ENCODE measurements at places on chromosomes 12 and 14. TPM values are rescaled to one million over a fixed set of nuclear protein-coding genes. Genes with fewer than 3 reads are reported as not detected.

DNA sequence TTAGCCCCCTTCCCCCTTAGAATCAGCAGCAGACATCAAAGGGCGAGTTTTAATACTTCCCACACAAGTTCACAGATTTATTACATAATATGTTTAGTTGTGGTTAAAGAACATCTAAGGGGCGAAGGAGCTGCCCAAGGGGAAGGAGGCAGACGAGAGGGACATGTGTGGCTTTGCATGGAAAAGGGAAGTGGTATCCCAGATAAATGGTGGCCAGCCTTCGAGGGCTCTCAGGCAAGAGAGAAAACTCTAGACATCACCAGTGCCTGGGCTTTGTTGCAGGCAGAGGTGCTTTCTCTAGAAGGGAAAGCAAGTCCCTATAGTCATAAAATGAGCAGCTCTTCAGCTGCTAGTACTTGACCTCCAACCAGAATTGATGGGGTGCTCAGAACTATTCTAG, 121.2 kb downstream of the CACNA1C start:
- H3K27me3 ChIP-seq: no peaks in the 10 kb centered on the region
- no peak for DNase-seq
- H3K27ac ChIP-seq: no peak overlapping the region

DNA sequence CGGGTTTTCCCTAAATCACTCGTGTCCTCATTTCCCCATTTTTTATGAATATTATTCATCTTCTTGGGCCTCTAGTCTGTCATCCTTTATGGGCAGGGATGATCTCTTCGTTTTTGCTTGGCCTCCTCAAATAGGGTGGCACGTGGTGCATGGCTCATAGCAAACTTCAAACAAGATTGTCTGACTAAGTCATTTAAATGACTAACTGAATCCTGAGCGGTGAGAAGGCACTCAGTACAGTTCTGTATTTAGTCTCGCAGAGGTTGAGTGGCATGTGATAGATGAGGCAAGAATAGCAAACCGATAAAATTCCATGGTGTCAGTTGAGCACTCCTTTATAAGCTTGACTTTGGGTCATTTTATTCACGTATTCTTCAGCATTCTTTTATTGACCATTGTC, 5.7 kb upstream of the JDP2 start:
- H3K4me3 ChIP-seq: no peak overlapping the region
- peaks cover 40% of the 10 kb centered on the region for H3K4me1 ChIP-seq
- peak overlapping the region; percentile 94 for H3K27ac ChIP-seq
- H3K36me3 ChIP-seq: no peaks in the 10 kb centered on the region
- no peaks in the 10 kb centered on the region for H3K27me3 ChIP-seq

DNA sequence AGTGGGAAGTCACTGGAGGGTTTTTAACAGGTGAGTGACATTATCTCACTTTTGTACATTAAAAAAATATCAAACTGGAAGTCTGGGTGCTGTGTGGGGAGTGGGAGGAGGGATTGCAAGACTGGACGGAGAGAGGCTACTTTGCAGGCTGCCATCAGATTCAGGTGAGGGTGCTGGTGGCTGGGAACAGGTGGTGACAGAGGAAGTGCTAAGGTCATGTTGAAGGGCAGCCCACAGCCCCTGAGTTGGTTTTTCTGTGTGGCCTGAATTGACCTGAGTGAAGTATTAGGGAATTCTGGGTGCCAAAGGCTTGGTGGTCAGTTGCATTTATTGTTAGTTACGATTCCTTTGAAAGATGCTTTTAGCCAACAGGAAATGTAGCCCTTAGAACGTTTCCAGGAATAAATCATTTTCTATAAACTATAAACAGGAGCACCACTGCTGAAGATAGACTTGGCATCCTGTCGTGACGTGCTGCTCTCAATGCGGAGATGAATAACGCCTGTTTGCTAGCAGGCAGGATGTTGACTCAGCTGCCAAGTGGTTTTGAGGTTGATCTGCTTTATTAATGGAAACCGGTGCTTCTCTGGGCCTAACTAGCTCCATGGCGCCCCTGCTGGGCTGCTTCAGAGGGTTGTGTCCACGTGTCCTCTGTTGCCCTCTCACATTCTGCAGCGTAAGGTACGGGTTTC, 707.5 kb upstream of the TMEM132C start:
- no peaks in the 10 kb centered on the region for H3K4me1 ChIP-seq
- no peaks in the 10 kb centered on the region for H3K27me3 ChIP-seq
- DNase-seq: no peak
- H3K4me3 ChIP-seq: no peak overlapping the region

DNA sequence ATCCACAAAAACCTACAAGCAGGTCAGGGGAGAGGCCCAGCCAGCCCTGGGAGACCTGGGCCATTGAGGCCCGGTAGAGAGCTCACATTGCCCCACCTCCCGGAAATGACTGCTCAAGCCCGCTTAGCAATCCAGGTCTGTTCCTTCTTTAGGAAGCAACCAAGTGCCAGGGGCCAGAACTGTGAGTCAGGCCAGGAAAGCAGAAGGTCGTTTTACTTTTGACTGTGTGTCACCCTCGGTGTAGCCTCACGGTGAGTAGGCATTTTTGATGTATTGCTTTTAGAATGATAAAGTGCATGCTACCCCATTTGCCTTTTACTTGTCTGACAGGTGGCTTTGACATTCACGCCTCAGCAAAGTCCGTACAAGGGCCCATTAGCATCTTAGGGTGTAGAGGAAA, 25.4 kb upstream of the PWP1 start:
- H3K36me3 ChIP-seq: no peaks in the 10 kb centered on the region
- no peak overlapping the region for H3K27ac ChIP-seq
- H3K4me3 ChIP-seq: no peak overlapping the region
- DNase-seq: no peak

- H3K4me1 ChIP-seq: no peaks in the 10 kb centered on the region
- no peak for DNase-seq
- H3K27ac ChIP-seq: no peak overlapping the region
- H3K27me3 ChIP-seq: no peaks in the 10 kb centered on the region
- H3K4me3 ChIP-seq: no peak overlapping the region
- no peaks in the 10 kb centered on the region for H3K36me3 ChIP-seq
Observed at GRCh38 chr14:96470331-96470730, 31.9 kb upstream of the PAPOLA start.

DNA sequence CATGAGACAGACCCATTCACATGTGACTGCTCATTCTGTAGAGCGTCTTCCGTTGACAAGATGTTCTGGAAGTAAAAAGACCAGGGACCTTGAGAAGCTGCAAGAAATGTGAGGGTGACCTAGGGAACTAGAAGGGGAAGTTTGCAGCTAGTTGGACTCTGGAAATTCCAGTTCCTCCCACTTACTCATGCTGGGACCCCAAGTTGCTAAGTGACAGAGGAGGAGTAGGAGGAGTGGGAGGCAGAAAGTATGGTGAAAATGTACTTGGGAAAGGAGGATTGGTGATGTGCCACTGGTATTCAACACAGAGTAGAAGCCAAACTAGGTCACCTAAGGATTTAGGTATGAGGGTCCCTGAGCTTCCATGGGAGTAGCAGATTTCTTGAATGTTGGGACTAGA, 132.4 kb downstream of the KCNA5 start:
- no peak overlapping the region for H3K4me3 ChIP-seq
- H3K27ac ChIP-seq: no peak overlapping the region
- no peaks in the 10 kb centered on the region for H3K4me1 ChIP-seq
- no peaks in the 10 kb centered on the region for H3K36me3 ChIP-seq

DNA sequence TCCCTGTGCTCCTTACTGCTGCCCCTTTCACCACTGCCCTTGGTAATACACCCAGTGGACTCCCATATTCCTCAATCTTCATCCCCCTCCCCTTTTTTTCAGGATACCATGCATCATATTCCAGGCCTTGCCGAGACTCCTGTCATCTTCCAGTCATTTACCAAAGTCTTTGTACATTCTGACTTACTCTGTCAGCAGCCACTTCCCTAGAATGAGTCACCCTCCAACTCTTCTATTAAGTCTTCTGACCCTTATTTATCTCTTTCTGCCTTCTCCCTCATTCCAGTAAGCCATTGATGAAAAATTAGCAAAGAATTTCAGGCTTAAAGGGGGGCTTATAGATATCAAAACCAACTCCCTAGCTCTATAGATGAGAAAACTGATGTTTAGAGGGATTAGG, 128.0 kb downstream of the STXBP6 start:
- no peaks in the 10 kb centered on the region for H3K4me1 ChIP-seq
- H3K27me3 ChIP-seq: no peaks in the 10 kb centered on the region
- H3K4me3 ChIP-seq: no peak overlapping the region

DNA sequence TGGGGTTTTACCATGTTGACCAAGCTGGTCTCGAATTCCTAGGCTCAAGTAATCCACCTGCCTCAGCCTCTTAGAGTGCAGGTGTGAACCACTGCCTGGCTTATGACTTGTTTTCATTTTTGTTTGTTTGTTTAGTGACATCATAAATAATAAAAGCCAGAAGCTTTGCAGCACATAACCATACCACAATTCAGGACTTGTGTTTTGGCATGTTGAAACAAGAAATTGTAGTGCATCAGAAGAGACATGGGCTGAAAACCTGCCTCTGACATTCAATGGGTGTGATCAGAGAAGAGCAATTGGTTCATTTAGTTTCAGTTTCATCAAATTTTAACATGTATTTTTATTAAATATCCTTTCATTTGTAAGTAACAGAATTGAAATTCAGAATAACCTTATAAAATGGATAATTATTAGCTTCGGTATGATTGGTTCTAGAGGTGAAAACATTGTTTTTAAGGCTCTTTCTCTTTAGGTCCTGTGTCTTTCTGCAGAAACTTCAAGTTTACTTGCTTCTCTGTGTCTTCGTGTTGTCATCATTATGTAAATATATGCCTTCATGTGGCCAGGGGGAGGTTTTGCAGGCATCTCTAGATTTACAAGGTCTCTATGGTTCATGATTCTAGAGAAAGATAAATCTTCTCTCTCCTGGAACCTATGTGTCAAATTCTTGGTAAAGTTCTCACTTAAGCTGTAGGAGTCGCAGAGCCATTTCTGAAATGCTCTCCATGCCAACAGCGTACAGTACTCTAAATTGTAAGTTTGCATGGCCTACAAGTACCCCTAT, 312.0 kb downstream of the KCNC2 start:
- no peak for DNase-seq

DNA sequence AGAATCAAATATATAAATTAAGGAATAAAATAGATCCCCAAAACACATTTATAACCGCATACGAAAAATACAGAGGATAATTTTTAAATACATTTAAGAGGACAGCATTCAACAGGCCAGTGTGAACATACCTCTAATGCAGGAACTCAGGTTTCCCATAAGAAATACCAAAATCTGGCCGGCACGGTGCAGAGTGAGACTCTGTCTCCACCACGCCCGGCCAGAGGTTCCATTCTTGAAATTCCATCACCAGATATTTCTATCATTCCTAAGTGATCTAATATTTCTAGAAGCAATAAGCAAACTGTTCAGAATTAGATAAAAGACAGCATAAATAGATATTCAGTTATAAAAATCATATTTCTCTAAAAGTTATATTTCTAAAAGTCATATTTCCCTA, 30.2 kb upstream of the OASL start:
- no peak overlapping the region for H3K4me3 ChIP-seq
- H3K27me3 ChIP-seq: no peaks in the 10 kb centered on the region
- H3K36me3 ChIP-seq: no peaks in the 10 kb centered on the region
- no peaks in the 10 kb centered on the region for H3K4me1 ChIP-seq

DNA sequence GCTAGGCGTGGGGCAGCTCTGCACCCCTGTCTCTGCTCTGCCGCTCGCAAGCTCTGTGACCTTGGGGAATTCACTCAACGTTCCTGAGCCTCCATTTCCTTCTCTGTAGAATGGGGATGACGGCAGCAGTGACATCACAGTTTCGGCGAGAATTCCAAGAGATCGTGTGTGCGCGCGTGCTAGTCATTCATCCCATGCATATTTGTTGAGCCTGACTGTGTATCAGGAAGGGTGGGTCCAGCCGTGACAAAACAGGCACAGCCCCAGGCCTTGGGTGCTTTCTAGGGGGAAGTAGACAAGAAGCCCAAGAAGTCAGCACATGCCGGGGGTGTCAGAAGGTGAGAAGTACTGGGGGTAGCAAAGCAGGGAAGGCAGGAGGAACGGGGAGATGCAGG, 145.6 kb upstream of the NCOR2 start:
- H3K27me3 ChIP-seq: no peaks in the 10 kb centered on the region
- H3K4me1 ChIP-seq: peaks cover 12% of the 10 kb centered on the region
- DNase-seq: peak; percentile 91
- peak overlapping the region; percentile 70 for H3K27ac ChIP-seq
- peak overlapping the region; percentile 35 for H3K4me3 ChIP-seq

DNA sequence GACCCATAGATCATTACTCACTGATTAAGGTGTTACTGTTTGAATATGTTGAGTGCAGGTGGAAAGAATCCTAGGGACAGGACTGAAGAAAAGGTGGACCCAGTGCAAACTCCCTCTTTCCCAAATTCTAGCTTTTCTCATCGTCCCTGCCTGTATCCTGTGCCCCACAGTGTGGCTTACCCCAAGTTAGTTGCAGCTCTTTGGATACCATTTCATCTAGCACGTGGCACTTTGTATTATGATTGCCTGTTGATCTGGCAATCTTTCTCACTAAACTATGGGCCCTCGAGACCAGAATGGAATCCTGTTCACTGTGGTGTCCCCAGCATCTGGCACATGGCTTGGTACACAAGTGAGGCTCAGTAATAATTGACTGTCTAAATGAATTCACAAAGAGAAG, 66.5 kb downstream of the ELK3 start:
- H3K27me3 ChIP-seq: no peaks in the 10 kb centered on the region
- H3K4me1 ChIP-seq: no peaks in the 10 kb centered on the region
- no peak for DNase-seq

GRCh38 chr14:32019276-32019675, 57.8 kb upstream of the ARHGAP5 start:
- peak overlapping the region; percentile 17 for H3K27ac ChIP-seq
- no peaks in the 10 kb centered on the region for H3K4me1 ChIP-seq
- no peaks in the 10 kb centered on the region for H3K36me3 ChIP-seq

DNA sequence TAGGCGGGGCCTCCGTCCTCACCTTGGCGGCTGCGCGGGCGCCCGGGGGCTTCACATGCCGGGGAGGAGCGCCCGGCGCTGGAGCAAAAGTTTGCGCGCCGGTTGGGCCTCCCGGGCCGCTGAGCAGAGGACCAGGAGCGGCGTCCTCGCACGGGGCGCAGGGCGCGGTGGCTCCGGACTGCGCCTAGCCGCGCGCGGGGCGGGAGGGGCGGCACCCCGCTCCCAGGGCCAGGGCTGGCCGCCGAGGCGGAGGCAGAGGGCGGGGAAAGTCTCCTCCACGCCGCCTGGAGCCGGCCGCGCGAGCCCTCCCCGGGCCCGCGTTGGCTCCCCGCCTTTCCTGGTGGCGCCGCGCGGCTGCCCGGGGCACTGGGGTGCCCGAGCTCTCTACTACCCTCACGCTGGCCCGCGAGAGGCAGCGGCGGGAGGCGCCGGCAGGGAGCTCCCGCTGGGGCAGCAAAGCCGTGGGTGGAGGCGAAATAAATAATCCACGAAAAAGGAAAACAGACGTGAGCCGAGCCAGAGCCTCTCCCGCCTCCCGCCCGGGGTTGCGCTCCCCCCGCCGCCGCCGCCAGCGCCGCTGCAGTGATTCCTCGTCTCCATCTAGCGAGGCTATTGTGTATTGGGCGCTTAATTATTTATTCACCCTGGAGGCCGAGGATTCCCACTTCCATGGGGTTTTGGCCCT, 400 bp upstream of the PRIMA1 start:
- peak overlapping the region; percentile 58 for H3K4me3 ChIP-seq
- H3K4me1 ChIP-seq: no peaks in the 10 kb centered on the region
- no peaks in the 10 kb centered on the region for H3K36me3 ChIP-seq
- peak overlapping the region; percentile 76 for H3K27ac ChIP-seq
- H3K27me3 ChIP-seq: no peaks in the 10 kb centered on the region

- no peaks in the 10 kb centered on the region for H3K27me3 ChIP-seq
- no peaks in the 10 kb centered on the region for H3K4me1 ChIP-seq
- no peak overlapping the region for H3K27ac ChIP-seq
- DNase-seq: no peak
Observed at GRCh38 chr12:95358111-95359083, 115.6 kb upstream of the METAP2 start.

Gene EML1
- 30.2 TPM for total RNA-seq

All from right atrium auricular region (tissue), 2 donors.